Spleen (tissue), 13 donors: ENCODE measurements at places on chromosomes 5 and 9. TPM values are rescaled to one million over a fixed set of nuclear protein-coding genes. Genes with fewer than 3 reads are reported as not detected.

DNA sequence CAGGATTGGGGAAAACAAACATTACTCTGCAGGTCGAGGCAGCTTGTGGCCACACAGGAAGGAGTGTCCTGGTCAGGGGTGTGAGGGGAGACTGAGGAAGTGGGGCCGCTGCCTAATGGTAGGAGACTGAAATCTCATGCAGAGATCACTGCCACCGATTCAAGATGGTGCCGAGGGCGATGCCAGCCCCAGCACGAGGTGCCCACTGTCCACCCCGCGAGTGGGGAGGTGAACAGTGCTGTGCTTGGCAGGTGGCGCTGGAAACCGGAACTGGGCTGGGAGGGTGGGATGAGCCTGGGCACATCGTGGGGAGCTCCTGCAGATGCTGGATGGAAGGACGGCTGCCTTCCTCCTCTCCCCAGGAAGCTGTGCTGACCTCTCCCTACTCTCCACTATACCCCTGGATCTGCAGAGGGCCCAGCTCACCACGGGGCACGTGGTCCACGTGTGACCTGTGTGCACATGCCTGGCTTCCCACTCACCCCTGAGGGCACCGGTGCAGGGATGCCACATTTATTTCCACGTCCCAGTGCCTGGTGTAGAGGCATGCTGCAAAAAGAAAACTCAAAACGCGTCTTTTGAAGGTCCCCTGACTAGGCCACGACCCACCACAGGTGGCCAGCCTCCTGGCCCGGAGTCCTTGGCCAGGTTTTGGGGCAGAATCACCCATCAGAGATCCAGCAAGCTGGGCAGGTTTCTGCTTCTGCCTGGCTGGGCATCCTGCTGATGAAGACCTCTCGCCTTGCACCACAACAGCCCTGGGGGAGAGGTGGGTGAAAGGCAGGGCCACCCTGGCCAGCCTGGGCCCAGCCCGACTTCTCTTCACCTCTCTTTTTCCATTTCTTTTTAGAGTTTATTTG lies 71.7 kb upstream of the FCN1 start:
- H3K36me3 ChIP-seq: no peaks in the 10 kb centered on the region
- peak; percentile 50 for DNase-seq
- H3K4me1 ChIP-seq: no peaks in the 10 kb centered on the region
- no peaks in the 10 kb centered on the region for H3K27me3 ChIP-seq
- no peak overlapping the region for H3K27ac ChIP-seq
- no peak overlapping the region for H3K4me3 ChIP-seq

Gene PCDHGA11
- total RNA-seq: 2.5 TPM

- peaks cover 12% of the 10 kb centered on the region for H3K4me1 ChIP-seq
- no peak overlapping the region for H3K27ac ChIP-seq
- no peaks in the 10 kb centered on the region for H3K36me3 ChIP-seq
These were observed 9.8 kb downstream of the SLC44A1 start for GRCh38 chr9:105254226-105254625.

DNA sequence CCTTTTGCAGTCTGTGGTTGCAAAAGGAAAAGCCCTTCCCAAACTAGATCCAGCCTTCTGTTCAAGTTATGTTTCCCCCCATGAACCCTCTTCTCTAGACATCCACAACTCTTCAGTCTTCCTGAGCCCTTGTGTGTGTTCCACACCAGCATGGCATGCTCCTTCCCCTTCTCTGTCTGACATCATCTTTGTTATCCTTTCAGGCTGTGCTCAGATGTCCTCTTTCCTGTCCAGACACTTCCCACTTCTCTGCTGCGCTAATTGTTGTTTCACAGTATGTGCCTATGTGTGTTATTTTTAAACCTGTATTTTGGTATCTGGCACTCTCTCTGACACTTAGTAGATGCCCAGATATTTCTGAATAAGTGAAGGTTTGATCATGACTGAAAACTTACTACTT lies 38.2 kb downstream of the FOCAD start:
- no peak for DNase-seq
- H3K4me3 ChIP-seq: no peak overlapping the region
- no peaks in the 10 kb centered on the region for H3K27me3 ChIP-seq

Gene CCDC192
- total RNA-seq: not detected

GRCh38 chr9:84371737-84372136 lies 31.2 kb upstream of the SLC28A3 start:
- no peak for DNase-seq
- no peak overlapping the region for H3K27ac ChIP-seq
- H3K4me3 ChIP-seq: no peak overlapping the region
- no peaks in the 10 kb centered on the region for H3K36me3 ChIP-seq
- H3K27me3 ChIP-seq: peaks cover 8% of the 10 kb centered on the region

- DNase-seq: no peak
- H3K36me3 ChIP-seq: no peaks in the 10 kb centered on the region
- no peaks in the 10 kb centered on the region for H3K27me3 ChIP-seq
- H3K4me3 ChIP-seq: no peak overlapping the region
These were observed 236.1 kb downstream of the MEF2C start for GRCh38 chr5:88646866-88647265.

Gene PCDHGC3
- 23.2 TPM for total RNA-seq
